H4 (cell line): ENCODE measurements at places on chromosomes 5 and 9. TPM values are rescaled to one million over a fixed set of nuclear protein-coding genes. Genes with fewer than 3 reads are reported as not detected.

GRCh38 chr5:150658699-150659265, 2.3 kb upstream of the MYOZ3 start:
- no peak for DNase-seq

DNA sequence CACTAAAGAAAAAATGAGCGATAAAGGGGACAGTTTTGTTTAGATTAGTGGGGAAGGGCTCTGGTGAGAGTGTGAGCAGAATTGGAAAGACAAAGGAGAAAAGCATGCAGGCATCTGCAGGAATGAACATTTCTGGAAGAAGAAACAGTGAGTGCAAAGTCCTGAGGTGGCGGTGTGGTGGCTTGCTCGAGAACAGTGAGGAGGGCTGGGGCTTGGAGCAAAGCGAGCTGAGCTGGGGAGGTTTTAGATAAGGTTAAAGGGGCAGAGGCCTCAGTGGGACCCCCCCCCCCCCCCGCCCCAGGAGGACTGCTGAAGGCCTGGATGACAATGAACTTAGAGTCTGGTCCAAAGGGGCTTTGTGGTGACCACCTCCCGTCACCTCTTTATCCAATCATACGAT, 202.7 kb upstream of the MVB12B start:
- DNase-seq: no peak

The SPAG8 gene
- 0.99 TPM in 2 replicates for total RNA-seq

The ICE1 gene
- total RNA-seq: 14.1 and 19.1 TPM in 2 replicates

The FOXD4L4 gene
- total RNA-seq: not detected in 2 replicates

The AFAP1L1 gene
- total RNA-seq: 2.0 and 3.2 TPM in 2 replicates

The SAP30L gene
- 15.0 and 33.4 TPM in 2 replicates for total RNA-seq

The SEMA4D gene
- 4.8 and 6.3 TPM in 2 replicates for total RNA-seq

The C5 gene
- total RNA-seq: 3.6 and 4.5 TPM in 2 replicates

The KYAT1 gene
- 7.1 and 7.3 TPM in 2 replicates for total RNA-seq

The SPATA31C1 gene
- total RNA-seq: not detected in 2 replicates

DNA sequence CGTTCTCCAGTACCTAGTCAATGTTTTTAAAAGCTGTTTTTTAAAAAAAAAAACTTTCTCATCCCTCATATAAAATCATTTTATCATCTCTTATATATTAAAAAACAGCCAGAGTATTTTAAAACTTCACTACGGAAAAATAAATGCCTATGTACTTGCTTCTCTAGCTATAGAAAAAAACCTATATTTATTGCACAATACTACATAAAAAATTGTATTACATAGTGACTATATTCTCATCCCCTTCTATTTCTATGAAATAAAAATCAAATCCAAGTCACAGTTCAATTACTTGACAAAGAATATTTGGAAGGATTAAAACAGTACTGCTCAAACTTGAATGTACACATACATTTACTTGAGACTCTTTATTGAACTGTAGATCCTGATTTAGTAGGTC, 56.7 kb downstream of the RICTOR start:
- DNase-seq: no peak

The ORM1 gene
- 0.33 TPM in 1 of 2 replicates, not detected in the other for total RNA-seq

GRCh38 chr5:124262991-124263571, 483.4 kb downstream of the ZNF608 start:
- no peak for DNase-seq

GRCh38 chr9:131739133-131739958, 530 bp downstream of the RAPGEF1 start:
- DNase-seq: no peak

GRCh38 chr5:127213231-127213630, 77.4 kb upstream of the MEGF10 start:
- no peak for DNase-seq

The SLC12A7 gene
- 8.8 and 13.8 TPM in 2 replicates for total RNA-seq

GRCh38 chr9:4020755-4021296, 279.0 kb downstream of the GLIS3 start:
- DNase-seq: no peak

DNA sequence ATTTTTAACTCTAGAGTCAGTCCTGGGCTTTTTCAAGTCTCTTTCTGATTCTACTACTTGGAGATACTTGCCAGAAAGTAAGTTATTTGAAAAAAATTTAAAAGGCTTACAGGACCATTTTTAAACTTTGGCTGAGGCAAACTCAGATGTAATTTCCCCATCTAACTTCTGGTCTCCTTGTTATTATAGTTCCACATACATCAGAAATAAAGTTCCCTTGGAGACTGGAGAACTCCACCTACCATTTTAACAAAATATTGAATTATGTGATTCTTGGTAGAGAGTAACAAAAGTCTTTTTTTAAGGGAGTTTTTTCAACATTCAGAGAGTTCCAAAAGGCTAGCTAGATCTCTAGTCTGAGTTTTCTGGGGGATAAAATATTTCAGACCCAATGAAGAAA, 56.3 kb upstream of the SNX2 start:
- no peak for DNase-seq

DNA sequence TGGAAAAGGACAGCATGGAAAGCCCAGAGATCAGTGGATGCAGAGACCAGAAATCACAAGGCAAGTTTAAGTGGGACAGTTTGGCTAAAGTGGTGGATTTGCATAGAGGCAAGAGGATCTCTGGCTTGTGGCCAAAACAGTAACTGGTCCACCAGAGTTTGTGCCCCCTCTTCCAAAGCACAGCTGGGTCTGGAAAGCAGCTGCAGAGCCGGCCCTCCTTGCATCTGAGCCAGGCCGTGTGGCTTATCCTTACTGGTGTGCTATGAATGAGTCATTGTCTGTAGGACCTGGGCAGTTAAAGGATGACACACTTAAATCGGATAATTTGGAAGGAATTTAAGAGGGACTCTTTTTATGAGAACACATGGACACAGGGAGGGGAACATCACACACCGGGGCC, 146.6 kb downstream of the PIP5K1B start:
- no peak for DNase-seq
